Stimulated activated CD8-positive, alpha-beta memory T cell treated with anti-CD3 and anti-CD28 coated beads, Interleukin-7, amount 100 ng/mL, for 1 hour (primary cell): ENCODE measurements at places on chromosomes 5 and 9.

- DNase-seq: no peak
Measured at GRCh38 chr5:111563031-111563822, 50.9 kb upstream of the STARD4 start.

DNA sequence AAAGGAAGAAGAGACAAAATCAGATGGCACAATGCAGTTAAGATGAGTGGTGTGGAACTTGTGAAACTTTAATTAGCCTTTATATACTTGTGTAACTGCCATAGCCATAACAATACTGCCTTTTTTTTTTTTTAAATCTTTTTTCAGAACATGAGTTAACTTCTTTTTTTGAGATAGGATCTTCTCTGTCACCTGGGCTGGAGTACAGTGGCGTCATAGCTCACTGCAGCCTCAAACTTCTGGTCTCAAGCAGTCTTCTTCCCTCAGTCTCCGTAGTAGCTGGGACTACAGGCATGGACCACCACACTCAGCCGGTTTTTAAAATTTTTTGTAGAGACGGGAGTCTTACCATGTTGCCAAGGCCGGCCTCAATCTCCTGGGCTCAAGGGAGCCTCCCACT is 37.2 kb downstream of the GPBP1 start:
- no peak for DNase-seq

- DNase-seq: no peak
Measured at GRCh38 chr9:127195976-127196825, 68.4 kb upstream of the GARNL3 start.

DNA sequence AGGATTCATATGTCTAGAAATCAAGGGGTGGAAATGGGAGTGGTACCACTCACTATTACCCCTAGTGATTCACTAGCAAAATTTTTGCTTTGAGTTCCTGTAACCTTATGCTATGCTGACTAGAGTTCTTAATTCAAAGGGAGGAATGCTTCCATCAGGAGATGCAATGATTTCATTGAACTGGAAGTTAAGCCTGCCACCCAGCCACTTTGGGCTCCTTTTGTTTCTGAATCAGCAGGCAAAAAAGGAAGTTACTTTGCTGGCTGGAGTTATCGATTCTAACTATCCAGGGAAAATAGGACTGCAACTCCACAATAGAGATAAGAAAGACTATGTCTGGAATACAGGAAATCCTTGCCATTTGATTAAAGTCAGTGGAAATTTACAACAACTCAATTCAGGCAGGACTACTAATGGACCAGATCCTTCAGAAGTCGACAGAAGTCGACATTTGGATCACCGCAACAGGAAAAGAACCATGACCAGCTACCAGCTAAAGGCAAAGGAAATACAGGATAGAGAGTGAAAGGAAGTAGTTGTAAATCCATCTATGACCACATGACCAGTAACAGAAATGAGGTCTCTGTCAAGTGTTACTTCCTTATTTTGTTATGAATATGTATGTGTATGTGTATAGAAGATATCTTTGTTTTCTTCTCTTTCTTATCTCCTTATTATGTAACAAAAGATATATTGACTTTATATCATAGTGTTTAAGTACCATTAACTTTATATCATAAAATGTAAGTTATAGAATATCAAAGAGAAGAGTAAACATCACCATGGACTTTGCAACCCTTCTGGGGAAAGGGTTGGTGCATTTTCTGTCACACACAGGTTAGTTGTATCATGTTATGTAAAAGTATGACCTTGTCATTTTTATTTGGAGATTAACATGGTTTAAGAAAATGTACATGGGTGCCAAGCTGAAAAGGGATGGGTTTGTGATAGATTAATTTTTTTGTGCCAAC is 198.7 kb upstream of the HAPLN1 start:
- DNase-seq: no peak

GRCh38 chr5:160260881-160261815 is 31.8 kb downstream of the FABP6 start:
- no peak for DNase-seq

DNA sequence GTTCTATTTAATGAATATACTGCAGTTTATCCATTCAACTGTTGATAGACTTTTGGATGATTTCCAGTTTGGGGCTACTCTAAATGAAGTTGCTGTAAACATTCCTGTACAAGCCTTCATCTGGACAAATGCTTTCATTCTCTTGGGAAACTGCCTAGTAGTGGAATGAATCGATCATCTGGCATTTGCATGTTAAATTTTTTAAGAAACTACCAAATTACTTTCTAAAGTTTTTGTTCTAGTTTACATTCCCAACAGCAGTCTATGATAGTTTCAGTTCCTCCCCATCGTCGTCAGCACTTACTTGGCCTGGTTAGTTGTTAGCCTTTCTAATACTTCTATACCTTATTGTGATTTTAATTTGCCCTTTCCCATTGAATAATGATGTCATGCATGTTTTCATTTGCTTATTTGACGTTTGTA is 306.3 kb downstream of the FER start:
- DNase-seq: no peak

GRCh38 chr9:136678624-136679023 is 8.6 kb downstream of the AGPAT2 start:
- no peak for DNase-seq

- no peak for DNase-seq
Measured at GRCh38 chr5:90550963-90551362, 7.6 kb upstream of the ADGRV1 start.

GRCh38 chr9:38106488-38106887 is 37.5 kb upstream of the SHB start:
- DNase-seq: no peak

DNA sequence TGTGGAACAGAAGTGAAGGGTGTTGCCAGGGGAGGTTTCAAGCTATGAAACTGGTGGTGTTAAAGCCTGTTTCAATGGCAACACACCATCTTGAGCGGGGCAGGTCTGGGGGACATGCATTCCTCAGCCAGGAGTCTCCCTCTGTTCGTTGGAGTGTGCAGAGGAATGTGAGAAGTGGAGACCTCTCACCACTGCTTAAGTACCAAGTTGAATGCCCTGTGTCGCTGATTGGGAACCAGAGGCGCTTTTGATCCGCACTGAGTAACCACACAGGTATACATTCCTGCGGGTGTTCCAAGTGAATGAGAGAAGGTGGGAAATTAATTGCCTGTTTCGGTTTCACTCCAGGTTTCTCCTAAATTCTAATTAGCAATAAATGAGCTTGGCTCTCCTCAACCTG is 99.4 kb downstream of the LIX1 start:
- no peak for DNase-seq

DNA sequence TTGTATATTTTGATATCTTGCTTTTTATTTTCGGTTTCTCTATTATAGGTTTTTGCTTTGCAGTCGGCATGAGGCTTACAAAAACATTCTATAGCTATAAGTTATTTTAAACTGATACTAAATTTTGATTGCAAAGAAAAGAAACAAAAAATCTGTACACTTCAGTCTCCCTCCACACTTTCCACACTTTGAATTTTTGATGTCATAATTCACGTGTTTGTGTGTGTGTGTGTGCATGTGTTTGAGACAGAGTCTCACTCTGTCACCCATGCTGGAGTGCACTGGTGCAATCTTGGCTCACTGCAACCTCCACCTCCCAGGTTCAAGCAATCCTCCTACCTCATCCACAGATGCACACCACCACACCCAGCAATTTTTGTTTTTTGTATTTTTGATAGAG is 124.9 kb downstream of the MRPS30 start:
- no peak for DNase-seq

GRCh38 chr5:28284788-28285187 is 1246.4 kb upstream of the CDH9 start:
- DNase-seq: no peak
